ENCODE measurements at places on chromosomes 12 and 14.

- no peak for DNase-seq
Measured at GRCh38 chr12:97093187-97093683, 186.2 kb downstream of the NEDD1 start.

GRCh38 chr14:53055003-53055402 lies 98.1 kb downstream of the DDHD1 start:
- no peak for DNase-seq

- DNase-seq = no peak
Measured at GRCh38 chr14:103630364-103631108, 1.5 kb downstream of the KLC1 start.

DNA sequence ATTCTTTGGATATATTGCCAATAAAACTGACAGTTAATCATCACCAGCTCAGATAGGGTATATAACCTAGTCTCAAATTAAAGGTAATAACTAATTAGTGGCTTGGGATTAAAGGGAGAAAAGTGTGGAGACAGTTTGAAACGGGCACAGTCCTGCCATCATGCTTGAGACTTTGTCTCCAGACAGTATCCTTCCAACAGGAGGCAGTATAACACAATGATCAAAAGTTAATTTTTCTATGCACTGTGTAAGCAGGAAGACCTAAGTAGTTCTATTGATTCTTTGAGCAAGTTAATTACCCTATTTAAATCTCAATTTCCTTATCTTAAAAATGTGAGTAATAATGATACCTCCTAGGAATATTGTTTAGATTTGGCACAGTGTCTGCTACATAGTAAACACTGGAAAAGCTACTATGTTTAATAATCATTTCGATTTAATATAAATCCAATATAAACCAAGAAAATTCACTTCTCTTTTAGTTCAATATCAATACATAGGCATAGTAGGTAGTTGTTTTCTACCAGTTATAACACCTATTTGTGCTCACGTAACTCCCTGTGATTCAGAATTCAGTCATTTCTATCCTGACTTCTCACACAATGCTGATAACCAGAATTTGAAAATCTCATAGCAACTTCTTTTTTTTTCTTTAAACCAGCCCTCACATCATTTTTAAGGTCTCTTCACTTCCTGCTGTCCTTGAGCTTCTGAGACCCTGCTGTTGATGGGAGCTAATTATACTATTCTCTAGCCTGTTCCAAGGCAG lies 53.7 kb downstream of the GALNT4 start:
- DNase-seq = no peak

GRCh38 chr14:44982594-44982993 lies 20.6 kb downstream of the TOGARAM1 start:
- no peak for DNase-seq

GRCh38 chr14:98334186-98334585 lies 937.8 kb downstream of the BCL11B start:
- DNase-seq = no peak

GRCh38 chr12:106893451-106893850 lies 62.3 kb upstream of the TMEM263 start:
- DNase-seq = no peak

Measured in activated CD4-positive, CD25-positive, alpha-beta regulatory T cell treated with anti-CD3 and anti-CD28 coated beads, Interleukin-2, amount 50 U/mL, for 72 hours (primary cell).